Chondrocyte (in vitro differentiated cells): ENCODE measurements at places on chromosomes 7 and 10. TPM values are rescaled to one million over a fixed set of nuclear protein-coding genes. Genes with fewer than 3 reads are reported as not detected.

The INSYN2A gene
- total RNA-seq, result 0.10 to 0.68 TPM (median 0.13 TPM) in 3 replicates

The SYCE1 gene
- 0.27 TPM in 1 of 3 replicates, not detected in the others for total RNA-seq

The URGCP gene
- 24.4 to 31.3 TPM (median 25.4 TPM) in 3 replicates for total RNA-seq

The PLCE1 gene
- total RNA-seq, result 9.9 to 14.7 TPM (median 10.6 TPM) in 3 replicates

The OR6B1 gene
- total RNA-seq, result not detected in 3 replicates

The PTPN20 gene
- total RNA-seq, result not detected in 3 replicates

The GPR15LG gene
- not detected in 3 replicates for total RNA-seq

The SPDYE2B gene
- not detected in 3 replicates for total RNA-seq

The MAGI2 gene
- 5.8 to 11.8 TPM (median 6.0 TPM) in 3 replicates for total RNA-seq

The CFAP46 gene
- total RNA-seq, result 0.49 to 0.92 TPM (median 0.89 TPM) in 3 replicates

The CUBN gene
- 0.89 to 1.0 TPM (median 0.92 TPM) in 3 replicates for total RNA-seq

The OR2A12 gene
- total RNA-seq, result not detected in 3 replicates

The LRRD1 gene
- 0.22 to 0.41 TPM in 2 of 3 replicates, not detected in the other for total RNA-seq

The COL17A1 gene
- not detected in 3 replicates for total RNA-seq

The THAP5 gene
- total RNA-seq, result 22.4 to 31.4 TPM (median 25.9 TPM) in 3 replicates

The NKX1-2 gene
- not detected in 3 replicates for total RNA-seq

The IL2RA gene
- total RNA-seq, result not detected in 3 replicates

The AFAP1L2 gene
- total RNA-seq, result 1.6 to 2.9 TPM (median 1.8 TPM) in 3 replicates

The CNNM1 gene
- total RNA-seq, result 0.20 to 0.36 TPM (median 0.21 TPM) in 3 replicates

The LLCFC1 gene
- total RNA-seq, result not detected in 3 replicates

The TSPAN15 gene
- 1.7 to 11.1 TPM (median 8.9 TPM) in 3 replicates for total RNA-seq

The PVRIG gene
- not detected in 3 replicates for total RNA-seq

The KIAA1549 gene
- 4.7 to 9.2 TPM (median 8.5 TPM) in 3 replicates for total RNA-seq

The CRYGN gene
- total RNA-seq, result not detected in 3 replicates

The EIF5AL1 gene
- 0.17 to 0.23 TPM (median 0.20 TPM) in 3 replicates for total RNA-seq

The NANOS1 gene
- total RNA-seq, result 3.8 to 9.7 TPM (median 4.5 TPM) in 3 replicates

The EVX1 gene
- not detected in 3 replicates for total RNA-seq

The JAZF1 gene
- total RNA-seq, result 21.2 to 33.8 TPM (median 31.1 TPM) in 3 replicates

The MMD2 gene
- total RNA-seq, result not detected in 3 replicates

The OR13A1 gene
- total RNA-seq, result not detected in 3 replicates

The ABLIM1 gene
- 13.5 to 41.9 TPM (median 15.7 TPM) in 3 replicates for total RNA-seq

The CYP2C19 gene
- 0.12 to 0.31 TPM in 2 of 3 replicates, not detected in the other for total RNA-seq

The STEAP2 gene
- 0.20 TPM in 1 of 3 replicates, not detected in the others for total RNA-seq

The CFAP58 gene
- 0.13 to 0.27 TPM (median 0.15 TPM) in 3 replicates for total RNA-seq

The PNPLA8 gene
- 25.2 to 26.8 TPM (median 26.2 TPM) in 3 replicates for total RNA-seq

The ADO gene
- total RNA-seq, result 27.8 to 35.8 TPM (median 29.1 TPM) in 3 replicates

The SRRT gene
- 104 to 138 TPM (median 105 TPM) in 3 replicates for total RNA-seq

The SPDYE5 gene
- not detected in 3 replicates for total RNA-seq

The PTPN12 gene
- 68.2 to 72.0 TPM (median 69.3 TPM) in 3 replicates for total RNA-seq

The ST8SIA6 gene
- total RNA-seq, result 0.24 TPM in 1 of 3 replicates, not detected in the others

The ADAM22 gene
- 0.92 to 6.6 TPM (median 1.6 TPM) in 3 replicates for total RNA-seq

The MUC3A gene
- total RNA-seq, result not detected in 3 replicates

The DGKI gene
- 15.3 to 52.4 TPM (median 17.0 TPM) in 3 replicates for total RNA-seq
